Stimulated activated CD8-positive, alpha-beta memory T cell treated with anti-CD3 and anti-CD28 coated beads, Interleukin-7, amount 100 ng/mL, for 4 hours (primary cell): ENCODE measurements at places on chromosomes 2 and 18.

DNA sequence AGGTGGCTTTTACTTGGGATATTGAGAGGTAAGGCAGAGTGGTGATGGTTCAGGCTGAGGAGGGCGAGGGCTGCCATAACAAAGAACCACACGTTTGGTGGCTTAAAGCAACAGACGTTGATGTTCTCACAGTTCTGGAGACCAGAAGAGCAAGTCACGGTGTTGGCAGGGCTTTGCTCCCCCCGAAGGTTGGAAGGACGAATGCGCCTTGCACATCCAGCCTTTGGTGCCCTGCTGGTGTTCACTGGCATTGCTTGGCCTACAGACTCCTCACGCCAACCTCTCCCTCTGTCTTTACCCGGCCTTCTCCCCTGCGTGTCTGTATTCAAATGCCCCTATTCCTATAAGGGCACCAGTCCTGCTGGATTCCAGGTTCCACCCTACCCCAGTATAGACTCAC lies 125.4 kb downstream of the TPO start:
- no peak for DNase-seq

DNA sequence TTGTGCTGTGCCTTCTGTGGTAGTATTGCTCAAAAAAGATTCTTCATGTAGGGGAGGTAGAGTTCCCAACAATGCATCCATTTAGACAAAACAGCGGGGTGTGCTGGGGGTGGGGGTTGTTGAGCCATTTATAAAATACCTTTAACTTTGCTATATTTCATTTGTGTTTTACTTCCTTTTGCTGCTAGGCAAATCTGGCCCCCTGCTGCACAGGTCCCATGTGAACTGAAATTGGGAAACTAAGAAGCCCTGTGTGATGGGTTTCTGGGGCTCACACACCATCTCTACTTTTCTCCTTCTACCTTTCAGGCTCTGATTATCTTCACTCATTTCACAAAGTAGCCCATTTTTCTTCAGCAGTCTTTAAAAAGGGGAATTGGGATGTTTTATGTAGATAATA lies 52.7 kb upstream of the ITGA4 start:
- no peak for DNase-seq

DNA sequence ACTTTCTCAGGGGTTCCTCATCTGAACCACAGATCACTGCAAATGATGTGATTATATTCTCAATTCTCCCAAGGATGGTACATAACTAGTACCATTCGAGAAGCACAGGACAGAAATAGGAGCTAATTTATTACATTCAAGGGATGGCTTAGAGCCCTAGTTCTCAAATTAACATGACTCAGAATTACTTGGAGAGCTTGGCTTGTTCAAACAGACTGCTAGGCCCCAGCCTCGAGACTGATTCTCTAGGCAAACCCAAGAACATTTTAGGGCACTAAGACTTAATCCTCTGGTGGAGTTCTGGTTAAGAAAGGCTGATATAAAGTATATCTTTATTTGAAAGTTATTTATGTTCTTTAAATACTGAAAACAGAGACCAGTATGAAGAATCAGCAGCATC lies 35.8 kb downstream of the HIBCH start:
- DNase-seq, result no peak

DNA sequence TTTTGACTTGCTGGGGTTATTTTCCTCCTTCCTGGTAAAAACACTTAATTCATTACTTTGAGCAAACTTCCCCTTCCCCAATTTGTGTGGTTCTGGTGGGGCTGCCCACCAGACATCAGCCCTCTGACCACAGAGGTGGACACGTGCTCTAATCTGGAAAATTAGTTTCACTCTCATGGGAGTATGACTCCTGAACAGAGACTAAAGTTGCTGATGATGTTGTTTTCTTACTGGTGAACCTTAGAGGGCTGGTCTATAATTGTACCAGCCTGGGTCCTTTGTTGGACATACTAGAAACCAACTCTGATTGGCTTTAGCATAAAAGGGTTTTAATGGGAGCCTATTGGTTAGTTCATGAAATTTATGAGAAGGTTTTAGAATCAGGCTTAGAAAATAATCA lies 54.1 kb upstream of the ACYP2 start:
- DNase-seq, result no peak

GRCh38 chr2:46389417-46389916 lies 89.9 kb upstream of the TMEM247 start:
- DNase-seq, result no peak
